Panc1 (cell line): ENCODE measurements at places on chromosomes 11 and 22.

- DNase-seq, result no peak
These were observed 10.4 kb downstream of the CCKBR start for GRCh38 chr11:6269994-6270393.

DNA sequence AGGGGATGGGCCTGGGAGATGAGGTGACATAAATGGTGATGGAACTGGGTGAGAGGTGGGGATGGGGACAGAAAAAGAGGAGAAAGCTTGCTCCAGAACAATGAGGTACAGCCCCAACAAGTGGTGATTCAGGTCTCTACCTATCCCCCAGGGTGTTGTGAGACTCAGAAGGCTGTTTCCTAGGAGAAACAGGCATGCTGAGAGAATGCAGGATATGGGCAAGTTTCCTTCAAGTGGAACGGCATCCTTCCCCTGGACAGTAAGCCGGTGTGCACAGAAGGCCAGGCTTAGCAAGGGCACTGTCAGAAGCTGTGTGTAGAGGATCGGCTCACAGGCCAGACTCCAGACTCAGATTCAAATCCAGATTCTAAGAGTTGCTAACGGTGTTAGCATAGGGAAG lies 34.1 kb upstream of the CRTAM start:
- no peak for DNase-seq

GRCh38 chr11:57571606-57572005 lies 4.1 kb upstream of the UBE2L6 start:
- no peak for DNase-seq

DNA sequence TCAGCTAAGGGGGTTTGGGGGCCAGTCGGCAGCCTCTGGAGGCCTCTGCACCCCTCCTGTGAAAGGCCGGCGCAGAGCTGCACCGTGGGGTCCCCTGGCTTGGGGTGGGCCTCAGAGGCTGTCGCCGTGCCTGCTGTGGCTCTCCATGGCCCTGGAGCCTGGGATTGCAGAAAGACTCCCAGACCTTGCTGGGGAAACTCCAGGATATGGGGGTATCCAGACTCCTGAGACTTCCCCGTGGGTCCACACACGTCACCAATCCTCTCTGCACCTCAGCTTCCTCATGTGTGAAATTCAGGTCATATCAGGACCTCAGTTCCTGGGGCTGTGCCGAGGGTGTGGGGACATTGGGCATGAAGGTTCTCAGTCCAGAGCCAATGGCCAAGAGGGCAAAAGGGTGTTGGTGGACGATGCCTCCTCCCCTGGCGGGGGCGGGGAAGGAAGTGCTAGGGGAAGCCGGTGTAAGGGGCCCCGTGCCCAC lies 97.1 kb downstream of the KCNQ1 start:
- DNase-seq, result no peak
